Smooth muscle cell of the brain vasculature (primary cell): ENCODE measurements at places on chromosomes 5 and 9.

- DNase-seq: no peak
These were observed 55.4 kb upstream of the GARNL3 start for GRCh38 chr9:127209220-127209619.

GRCh38 chr5:147813696-147814095 is 17.8 kb downstream of the SPINK1 start:
- DNase-seq: no peak

- DNase-seq: no peak
These were observed 18.7 kb upstream of the CYFIP2 start for GRCh38 chr5:157247267-157247666.

DNA sequence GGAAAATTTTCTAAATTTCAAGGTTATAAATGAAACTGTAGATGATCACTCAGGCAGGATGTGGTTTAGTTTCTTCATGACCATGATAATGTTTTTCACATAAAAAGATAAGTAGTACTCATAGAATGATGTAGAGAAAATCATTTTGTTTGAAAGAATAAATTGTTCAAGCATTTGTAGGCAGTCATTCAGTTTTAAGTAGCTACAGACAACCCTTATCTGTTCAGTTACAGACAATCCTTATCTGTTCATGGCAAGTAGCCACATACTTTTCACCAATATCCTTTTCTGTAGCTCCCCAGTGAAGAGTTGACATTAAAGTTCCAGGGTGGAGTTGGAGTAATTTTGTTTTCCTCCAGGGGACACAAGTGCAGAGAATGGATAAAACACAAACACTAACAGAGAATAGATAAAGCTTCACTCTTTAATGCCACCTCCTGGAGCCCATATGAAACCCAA is 278.1 kb upstream of the TNC start:
- DNase-seq: no peak

- no peak for DNase-seq
These were observed 5.1 kb downstream of the AIF1L start for GRCh38 chr9:131101207-131101964.

DNA sequence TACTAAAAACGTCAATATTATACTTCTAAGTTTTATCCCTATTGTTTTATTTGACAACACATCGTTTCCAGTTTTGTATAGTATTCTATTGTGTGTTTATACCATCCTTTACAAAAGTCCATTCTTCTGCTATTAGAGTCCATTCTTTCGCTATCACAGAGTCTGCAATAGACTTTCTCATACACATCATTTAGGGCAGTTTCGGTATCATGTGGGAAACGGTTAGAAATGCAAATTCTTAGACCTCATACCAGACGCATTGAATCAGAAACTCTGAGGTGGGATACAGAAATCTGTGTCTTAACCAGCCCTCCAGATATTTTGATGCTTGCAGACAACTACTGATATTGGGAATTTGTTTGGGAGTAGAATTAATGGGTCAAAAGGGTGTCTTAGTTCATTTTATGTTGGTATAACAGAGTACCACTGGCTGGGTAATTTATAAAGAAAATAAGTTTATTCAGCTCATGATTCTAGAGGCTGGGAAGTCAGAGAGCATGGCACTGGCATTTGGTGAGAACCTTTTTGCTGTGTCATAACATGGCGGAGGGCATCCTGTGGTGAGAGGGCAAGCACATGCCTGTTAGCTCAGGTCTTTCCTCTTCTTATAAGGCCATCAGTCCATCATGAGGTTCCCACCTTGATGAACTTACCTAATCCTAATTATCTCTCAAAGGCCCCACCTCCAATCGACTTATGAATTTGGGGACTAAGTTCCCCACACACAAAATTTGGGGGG is 21.1 kb downstream of the CARTPT start:
- no peak for DNase-seq

GRCh38 chr5:89016741-89017303 is 133.8 kb upstream of the MEF2C start:
- no peak for DNase-seq

DNA sequence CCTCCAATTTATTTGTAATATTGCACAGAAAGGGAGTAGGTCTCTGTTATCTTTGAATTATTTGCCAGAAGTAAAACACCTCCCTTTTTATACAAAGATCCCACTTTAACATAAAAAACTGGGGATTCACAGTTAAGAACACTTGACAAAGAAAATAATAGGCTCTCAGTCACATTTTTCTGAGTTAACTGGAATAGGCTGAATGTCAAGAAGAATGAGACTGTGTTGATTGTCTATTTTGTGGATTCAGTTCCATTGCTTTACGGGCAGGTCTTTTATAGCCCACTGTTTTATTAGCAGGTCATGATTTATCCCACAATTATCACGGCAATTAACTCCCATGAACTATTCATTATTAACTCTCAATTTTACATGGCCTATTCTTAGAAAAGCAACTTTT is 427.4 kb downstream of the CTNND2 start:
- no peak for DNase-seq

DNA sequence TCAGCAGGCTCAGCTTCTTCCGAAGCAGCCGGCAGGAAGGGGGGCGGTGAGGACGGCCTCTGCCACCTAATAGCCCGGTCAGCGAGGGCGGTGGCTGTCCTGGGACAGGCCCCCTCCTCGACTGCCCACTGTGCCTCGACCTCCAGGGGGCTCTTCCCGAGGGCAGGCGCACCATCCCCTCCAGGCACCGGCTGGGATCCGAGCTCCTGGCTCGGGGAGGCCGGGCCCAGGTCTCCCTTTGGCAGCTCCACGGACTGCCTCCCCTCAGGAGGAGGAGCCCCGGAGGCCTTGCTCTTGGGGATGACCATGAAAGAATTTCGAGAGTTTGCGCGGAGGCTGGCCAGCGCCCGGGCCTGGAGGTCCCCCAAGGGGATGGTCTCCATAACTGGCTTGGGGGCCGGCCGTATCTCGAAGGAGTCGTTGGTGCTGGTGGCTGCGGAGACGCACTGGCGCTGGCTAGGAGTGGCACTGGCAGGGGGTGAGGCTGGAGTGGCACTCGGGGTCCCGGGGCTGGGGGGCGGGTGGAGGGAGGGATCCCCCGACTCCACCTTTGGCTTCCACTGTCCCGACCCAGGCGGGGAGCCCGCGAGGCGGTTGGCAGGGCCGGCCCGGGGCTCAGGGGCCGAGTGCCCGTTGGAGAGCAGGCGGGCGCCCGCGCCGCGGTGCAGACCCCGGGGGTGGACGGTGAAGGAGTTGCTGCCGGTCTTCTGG is 975 bp downstream of the TPRN start:
- no peak for DNase-seq

GRCh38 chr5:29561564-29561963 is 1631.9 kb upstream of the CDH6 start:
- no peak for DNase-seq

DNA sequence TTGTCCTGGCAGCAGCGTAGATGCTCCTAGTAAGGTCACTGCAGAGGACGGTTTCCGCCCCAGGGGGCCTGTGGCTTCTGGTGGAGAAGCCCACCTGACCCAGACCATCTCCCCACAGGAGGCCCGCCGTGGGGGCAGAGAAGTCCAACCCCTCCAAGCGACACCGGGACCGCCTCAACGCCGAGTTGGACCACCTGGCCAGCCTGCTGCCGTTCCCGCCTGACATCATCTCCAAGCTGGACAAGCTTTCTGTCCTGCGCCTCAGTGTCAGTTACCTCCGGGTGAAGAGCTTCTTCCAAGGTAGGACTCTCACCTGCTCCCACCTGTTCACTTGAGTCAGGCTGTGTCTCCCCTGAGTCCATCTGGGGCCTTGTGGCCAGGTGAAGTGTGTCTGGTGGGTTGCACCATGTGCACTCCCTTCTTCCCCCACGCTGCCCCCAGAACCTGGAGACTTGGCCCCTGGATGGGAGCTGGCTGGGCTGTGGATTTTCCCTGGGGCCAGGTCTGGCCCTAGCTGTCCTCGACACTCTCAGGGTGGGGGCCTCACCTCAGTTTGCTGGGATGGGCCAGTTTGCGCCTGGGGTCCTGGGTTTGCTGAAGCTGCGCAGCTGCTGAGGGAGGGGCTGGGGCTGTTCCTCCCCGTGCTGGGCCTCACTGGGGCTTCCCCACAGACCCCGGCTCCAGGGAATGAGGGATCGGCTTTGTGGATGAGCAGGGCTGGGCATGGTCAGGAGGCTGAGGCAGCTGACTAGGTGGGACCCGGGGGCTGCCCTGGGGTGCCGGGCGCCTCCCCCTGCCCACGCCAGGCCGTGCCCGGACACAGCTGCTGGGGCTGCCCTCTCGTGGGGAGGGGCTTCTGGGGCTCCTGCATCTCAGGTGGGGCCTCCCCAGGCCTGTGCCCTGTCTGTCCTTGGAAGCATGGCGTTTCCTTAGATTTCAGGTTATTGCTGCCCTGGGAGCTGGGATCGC is 32.4 kb downstream of the AHRR start:
- DNase-seq: no peak
